ENCODE measurements at places on chromosomes 3 and 15.

- DNase-seq, result no peak
Observed at GRCh38 chr3:54357301-54357700, 234.9 kb downstream of the CACNA2D3 start.

DNA sequence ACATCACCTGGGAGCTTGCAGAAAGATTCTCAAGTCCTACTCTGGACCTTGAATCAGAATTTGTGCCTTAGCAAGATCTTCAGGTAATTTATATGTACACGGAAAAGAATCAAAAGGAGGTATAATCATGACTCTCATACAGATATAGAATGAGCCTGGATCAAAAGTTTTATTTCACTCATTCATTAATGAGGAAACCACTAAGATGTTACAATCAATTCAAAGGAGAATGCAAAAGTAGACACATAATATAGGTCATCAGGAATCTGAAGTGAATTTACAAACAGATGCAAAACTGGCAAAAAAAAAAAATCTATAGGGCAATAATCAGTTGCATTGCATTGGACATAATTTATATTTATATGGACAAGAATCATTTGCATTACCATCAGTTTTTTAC is 195.4 kb upstream of the TLE3 start:
- no peak for DNase-seq

GRCh38 chr3:5543047-5543446 is 355.5 kb downstream of the EDEM1 start:
- no peak for DNase-seq

DNA sequence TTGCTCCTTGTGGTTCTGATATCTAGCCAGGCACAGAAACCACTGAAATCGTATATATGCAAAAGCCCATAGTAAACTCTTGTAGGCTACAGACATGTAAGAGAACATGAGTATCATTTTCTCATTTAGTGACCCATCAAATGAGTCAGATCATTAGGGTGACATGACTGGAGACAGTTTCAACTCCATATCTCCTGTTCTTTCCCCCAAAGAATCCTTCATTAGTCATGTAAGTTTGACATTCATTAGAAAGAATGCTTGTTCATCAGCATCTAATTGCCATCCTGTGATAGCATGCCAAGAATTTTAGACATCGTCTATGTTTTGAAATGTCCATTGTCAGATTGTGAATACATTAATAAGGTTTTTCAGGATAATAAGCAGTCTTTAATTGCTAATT is 264.9 kb upstream of the TPM1 start:
- DNase-seq, result no peak

DNA sequence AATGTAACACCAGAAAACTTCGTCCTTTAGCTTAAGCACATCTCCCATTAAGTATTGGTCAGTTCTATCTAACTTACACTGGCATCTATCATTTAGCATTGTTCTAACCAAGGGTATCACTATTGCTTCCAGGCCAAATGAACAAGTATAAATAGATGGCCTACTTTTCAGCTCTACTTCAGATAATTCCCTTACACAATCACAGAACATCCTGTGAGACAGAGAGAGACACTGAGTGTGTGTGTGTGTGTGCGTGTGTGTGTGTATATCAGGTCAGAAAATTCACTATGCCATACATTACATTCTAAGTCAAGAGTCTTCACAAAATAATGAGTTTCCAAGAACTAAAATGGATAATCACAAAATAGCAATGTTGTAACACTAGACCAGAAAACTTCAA is 39.1 kb downstream of the SCAPER start:
- no peak for DNase-seq

GRCh38 chr15:53586799-53587198 is 172.7 kb downstream of the WDR72 start:
- DNase-seq, result no peak

GRCh38 chr3:152574461-152575079 is 260.4 kb upstream of the P2RY1 start:
- DNase-seq, result no peak

DNA sequence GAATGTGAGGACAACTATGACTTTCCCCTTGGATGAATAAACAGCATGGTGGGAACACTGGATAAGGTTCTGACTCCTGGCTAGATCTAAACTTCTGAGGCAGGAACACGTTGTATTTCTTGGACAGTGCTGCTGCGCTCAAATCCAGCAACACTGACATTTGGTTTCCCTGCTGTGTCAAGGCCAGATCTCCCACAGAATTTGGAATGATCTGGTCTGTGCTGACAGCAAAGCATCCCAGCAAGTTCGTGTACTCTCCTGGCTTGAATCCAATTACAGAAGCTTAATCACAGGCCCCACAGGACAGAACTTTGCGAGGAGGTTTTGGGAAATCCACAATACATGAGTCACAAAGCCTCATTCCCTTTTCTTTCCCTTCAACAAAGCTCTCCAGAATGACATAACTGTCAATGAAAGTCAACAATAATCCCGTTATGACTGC is 92.5 kb downstream of the ADAMTS9 start:
- no peak for DNase-seq

DNA sequence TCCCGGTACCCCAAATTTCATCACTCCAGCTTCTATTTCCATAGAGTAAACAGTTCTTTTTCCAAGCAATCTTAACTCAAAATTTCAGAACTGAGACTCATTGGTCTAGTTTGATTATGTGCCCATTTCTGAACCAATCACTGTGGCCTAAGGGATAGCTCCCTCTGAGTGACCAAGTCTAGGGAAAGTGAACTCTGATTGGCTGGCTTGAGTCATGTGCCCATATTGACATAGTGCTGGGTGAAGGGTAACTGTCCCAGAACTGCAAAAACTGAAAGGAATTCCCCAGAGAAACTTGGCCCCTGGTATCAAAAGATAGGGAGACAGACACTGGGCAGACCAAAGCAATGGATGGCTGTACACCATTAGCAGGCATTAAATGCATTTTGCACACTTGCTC is 171.2 kb upstream of the WNT5A start:
- no peak for DNase-seq

DNA sequence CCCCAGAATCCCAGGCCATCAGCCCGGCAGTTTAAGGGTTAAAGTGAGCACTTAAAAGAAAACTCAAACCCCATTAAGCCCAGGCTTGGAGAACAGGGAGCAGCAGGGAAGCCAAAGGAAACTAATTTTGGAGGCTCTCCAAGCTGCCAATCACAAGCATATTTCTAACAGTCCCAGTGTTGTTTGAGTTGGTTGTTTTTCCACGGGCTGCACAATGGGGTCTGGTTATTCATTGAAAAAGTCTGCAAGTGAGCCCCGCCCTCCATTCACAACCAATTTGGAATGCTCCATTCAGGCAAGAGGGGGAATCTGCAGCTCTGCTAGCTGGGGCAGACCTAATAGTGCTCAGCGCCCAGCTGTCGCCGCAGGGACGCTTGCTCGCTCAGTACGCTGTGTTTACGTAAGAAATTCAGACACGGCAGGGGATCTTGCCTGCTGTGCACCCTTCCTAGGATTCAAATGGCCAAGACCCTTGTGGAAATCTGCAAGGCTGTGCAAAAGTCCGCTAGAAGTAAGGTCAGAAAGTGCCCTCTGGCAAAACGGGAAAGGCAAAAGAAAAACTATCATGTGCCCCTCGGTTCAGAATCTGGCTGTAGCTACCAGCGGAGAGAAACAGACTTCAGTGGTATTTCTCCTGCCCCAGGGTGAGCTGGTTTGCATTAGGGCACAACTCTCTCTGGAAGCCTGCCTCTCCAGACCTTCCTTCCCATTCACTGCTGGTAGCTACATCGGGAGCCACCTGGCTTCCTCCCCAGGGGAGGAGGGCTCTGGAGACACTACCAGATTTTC is 11.0 kb downstream of the ETV5 start:
- no peak for DNase-seq

DNA sequence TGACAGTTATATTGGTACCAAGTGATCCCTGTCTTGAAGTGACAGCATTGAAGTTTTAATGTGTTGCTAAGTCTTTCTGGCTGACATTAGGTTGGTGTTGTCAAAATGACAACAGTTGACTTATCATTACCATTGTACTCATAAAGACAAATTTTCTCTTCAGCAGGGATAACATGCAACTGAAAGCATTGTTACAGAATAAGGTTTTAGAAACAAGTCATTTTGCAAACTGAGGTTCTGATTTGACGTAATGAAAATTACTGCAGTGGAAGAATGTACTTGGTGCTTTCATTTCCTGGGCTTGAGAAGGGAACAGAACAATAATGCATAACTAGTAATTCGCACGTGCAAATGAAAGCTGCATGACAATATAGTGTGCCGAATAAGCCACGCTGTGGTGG is 75.1 kb downstream of the MOBP start:
- DNase-seq, result no peak

DNA sequence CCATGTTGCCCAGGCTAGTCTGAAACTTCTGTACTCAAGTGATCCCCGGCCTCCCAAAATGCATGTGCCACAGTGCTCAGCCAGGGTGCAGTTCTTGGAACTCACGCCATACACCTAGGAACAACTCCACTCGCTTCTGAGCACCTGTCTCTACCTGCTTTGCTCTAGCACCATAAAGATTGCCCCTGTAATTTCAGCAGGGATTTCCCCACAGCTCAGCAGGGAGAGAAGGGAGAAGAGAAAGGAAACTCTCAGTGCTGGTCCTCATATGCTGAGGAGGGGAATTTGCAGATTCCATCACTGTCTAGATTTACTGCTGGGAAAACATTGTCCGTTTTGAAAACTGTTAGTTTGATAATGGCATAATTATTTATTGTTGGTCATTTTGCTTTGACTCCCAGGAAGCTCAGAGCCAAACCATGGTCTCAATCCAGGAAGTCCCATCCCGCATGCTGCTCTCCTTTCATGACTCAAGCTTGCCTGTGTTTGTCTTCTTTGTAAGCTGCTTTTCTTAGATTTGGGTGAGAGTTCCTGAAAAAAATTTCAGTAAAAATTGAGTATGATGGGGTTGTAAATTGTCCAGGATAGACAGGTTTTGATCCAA is 24.2 kb downstream of the TRIM71 start:
- DNase-seq, result no peak
